ENCODE measurements at places on chromosomes 13 and 19.

DNA sequence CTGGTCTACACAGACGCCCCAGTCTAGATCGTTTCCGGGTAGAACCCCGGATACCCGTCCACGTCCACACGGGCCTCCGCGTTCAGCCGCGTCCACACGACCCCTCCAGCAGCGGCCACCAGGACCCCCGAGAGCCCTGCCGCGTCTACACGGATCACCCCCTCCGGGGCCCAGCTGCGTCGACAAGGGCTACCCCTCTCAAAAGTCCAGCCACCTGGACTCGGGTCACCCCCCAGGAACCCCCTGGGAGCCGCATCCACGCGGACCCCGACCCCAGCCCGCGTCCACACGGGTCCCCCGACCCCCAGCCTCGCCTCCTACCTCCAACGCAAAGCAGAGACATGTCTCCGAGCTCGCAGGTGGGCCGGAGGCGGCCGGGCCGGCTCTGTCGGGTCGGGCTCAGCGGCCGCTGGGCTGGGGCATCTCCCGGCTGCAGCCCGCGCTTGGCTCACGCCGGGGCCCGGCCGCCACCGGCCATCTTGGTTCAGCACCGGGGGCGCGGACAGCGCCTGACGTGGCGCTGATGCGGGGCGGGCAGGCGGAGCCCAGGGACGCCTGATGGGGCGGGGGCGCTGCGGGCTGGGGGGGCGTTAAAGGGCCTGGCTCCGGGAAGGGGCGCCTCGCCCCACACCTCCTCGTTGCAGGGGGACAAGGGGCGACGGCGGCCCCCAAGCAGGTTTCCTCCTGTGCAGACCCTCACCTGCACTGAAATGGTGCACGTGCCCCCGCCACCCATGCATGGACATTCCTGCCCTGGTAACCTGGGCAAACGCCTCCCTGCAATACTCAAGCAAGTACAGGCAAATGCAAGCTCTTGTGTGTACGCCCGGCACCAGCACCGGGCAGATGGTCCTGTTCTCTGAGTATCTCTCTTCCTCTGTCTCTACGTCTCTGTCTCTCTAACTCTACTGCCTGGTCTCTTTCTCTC is at the start of gene UNC13A:
UNC13A (minus strand) TSS at position 498 of the 928 bp plus-strand sequence; CDS start at position 343, 155 bp downstream.
- DNase-seq: peak; percentile 42

DNA sequence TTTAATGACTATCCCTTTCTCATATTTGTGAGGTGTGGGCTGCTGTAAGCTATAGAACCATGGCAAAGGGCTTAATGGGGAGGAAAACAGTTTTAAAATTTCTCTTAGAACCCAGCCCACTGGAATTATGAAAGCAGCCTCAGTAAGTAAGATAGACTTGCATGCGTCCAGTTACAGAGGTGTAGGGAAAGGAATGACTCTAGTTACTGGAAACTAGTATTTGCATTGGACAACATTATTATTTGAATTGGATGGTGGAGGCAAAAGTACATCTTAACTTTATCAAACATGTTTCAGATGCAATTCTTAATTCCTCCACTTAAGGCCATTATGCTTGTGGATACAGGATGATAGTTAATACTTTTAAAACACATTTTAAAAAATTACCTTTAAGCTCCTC is 292.9 kb downstream of the SPRY2 start:
- DNase-seq: no peak

GRCh38 chr19:11322269-11323024 is 17.0 kb downstream of the RAB3D start:
- no peak for DNase-seq

GRCh38 chr19:10544242-10544752 is 593 bp downstream of the ATG4D start:
- DNase-seq: no peak

GRCh38 chr13:33072282-33072681 is 56.1 kb downstream of the KL start:
- no peak for DNase-seq

- no peak for DNase-seq
Observed at GRCh38 chr19:335486-336066, 9.0 kb downstream of the MIER2 start.

- DNase-seq: no peak
Observed at GRCh38 chr13:20288561-20288960, 56.4 kb upstream of the GJB6 start.

DNA sequence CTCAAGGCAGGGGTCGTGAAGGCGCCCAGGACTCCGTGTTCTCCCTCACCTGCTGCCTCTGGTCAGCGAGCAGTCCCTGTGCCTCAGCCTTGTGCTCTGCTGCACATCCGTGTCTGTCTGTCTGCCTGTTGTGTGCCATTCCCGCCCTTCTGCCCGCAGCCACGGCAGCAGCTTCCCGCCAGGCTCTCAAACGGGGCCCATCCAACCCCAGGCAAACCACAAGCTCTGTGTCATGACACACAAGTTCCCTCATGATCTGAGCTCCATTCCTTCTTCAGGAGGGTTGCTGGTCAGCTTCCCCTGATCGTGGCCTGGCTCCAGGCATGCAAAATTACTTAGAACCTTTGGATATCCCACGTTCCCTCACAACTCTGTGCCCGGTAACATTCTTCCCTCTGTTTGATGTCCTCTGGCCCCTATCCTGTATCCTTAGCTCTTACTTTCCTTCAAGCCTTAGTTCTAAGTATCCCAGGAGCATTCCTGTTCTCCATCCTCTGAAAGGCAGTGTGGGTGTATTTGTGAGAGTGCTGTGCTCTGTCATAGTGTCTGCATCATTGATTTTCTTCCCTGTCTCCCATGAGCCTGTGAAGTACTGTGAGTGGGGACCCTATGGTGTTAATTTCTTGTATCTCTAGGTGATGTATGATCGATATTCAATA is 3.2 kb downstream of the GPR183 start:
- DNase-seq: no peak

- DNase-seq: no peak
Observed at GRCh38 chr19:39436350-39436716, 584 bp upstream of the RPS16 start.

- no peak for DNase-seq
Observed at GRCh38 chr13:100674572-100674871, at the start of gene TMTC4. Gene TMTC4, minus strand, starts transcription at chr13:100674795. Its CDS starts 4,433 bp downstream, at chr13:100670362.

- DNase-seq: no peak
Observed at GRCh38 chr13:112757759-112758086, 67.9 kb downstream of the ATP11A start.

- peak; percentile 25 for DNase-seq
Observed at GRCh38 chr13:38763446-38764381, 76.8 kb downstream of the FREM2 start.

- DNase-seq: no peak
Observed at GRCh38 chr19:41591951-41592562, 16.1 kb downstream of the CEACAM21 start.

DNA sequence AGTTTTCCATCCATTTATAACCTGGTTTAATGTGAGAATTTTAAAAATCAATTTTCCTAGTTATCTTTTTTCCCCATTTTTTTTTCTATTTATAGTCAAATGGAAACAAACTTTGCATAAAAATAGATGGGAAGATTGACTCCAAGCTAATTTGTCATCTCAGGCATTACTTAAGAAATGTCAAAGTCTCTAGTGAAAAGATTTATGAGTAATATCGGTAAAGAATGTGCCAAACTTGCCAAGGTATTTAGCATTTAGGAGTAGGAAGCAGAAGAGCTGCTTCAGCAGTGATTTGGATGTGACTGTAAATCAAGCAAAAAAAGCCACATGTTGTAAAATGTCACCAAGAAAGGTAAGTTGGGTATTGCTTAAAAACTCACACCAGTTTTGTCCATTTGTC is 108.6 kb downstream of the LACC1 start:
- no peak for DNase-seq

DNA sequence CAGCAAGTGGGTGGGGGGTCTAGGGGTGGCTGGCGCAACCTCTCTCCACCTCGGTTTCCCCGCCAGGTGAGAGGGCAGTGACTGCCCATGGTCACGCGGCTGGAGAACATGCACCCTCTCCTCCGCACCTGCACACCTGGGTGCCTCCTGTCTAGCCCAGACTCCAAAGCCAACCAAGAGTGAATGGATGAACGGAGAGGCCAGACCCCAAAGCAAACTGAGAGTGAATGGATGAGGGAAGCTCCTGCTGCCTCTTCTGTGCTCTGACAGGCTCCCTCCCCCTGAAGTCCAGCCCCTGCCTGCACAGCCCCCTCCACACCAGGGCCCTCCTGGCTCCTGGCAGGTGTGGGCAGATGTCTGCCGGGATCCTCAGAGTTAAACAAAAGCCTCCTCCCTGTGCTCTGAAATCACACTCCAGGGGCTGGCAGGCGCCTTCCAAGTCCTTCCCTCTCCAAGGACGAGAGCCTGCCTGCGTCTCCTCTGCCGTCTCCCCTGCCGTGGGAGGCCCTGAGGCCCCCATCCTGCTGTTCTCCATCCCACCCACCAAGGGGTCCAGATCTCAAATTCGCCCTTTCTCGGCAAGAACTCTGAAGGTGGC is 2.2 kb downstream of the SBNO2 start:
- DNase-seq: no peak

DNA sequence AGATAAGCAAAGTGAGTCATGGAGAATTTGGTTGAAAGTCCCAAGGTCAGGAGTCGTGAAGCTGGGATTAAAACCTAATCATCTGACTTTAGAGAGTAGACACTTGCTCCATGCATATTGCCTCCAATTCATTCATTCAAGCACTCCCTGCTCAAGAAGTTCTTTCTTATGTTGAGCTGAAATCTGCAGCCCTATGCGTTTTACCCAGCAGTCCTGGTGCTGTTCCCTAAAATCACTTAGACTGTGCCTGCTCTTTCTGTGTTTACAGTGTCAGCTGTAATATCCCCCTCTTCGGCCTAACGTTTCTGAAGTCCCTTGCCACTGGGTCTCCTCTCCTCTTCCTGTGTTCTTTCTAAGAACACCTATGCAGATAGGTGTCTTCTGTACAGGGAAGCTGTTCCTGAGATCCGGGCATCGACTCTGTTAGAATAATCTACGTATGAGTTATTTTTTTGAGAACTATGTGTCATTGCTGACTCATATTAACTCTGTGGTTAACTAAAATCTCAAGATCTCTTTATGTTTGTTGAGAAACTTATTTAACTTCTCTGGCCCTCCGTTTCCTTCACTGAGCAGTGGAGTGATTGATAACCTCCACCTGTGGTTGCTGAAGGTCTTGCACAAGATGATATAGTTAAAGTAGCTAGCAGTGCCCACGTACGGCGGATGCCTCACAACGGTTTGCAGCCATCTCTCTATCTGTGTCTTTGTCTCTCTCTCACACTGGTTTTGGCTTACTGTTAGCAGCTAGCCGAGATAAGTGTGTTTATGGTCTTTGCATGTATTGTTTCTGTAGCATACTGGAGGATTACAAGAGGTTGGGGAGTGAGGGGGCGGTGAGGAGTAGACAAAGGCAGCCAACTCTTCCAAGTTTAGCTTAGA is 4.7 kb downstream of the ALOX5AP start:
- DNase-seq: no peak

DNA sequence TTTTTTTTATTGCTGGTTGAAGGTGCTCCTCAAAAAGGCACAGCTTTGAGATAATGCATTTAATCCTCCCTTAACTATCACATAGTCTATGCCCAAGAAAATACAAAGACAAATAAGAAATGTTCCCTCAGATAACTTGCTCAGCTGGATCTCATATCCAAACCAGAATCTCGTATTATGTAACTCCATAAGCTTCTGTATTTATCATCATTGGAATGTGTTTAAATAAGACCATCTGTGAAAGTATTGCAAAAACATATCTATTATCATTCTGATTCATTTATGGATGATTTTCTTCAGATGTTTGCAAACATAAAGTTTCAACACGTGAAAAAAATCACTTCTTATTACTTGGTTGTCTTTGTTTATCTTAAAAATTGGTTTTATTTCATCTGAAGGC is 190.9 kb downstream of the IRS2 start:
- no peak for DNase-seq

GRCh38 chr13:33730619-33731018 is 87.3 kb upstream of the RFC3 start:
- no peak for DNase-seq

- no peak for DNase-seq
Observed at GRCh38 chr19:10898633-10899032, 27.3 kb downstream of the CARM1 start.

All from NCI-H1436 (cell line).